ENCODE measurements at places on chromosomes 1 and 21. TPM values are rescaled to one million over a fixed set of nuclear protein-coding genes. Genes with fewer than 3 reads are reported as not detected.

The DDX59 gene
- total RNA-seq = 15.0 TPM

The CTH gene
- total RNA-seq = 9.3 TPM

The SLC2A5 gene
- total RNA-seq = 1.5 TPM

The ATP6V1G3 gene
- not detected for total RNA-seq

The CD52 gene
- not detected for total RNA-seq

The TEX38 gene
- 0.72 TPM for total RNA-seq

The KISS1 gene
- not detected for total RNA-seq

The CD1B gene
- total RNA-seq = not detected

The INKA2 gene
- 2.1 TPM for total RNA-seq

The IGSF3 gene
- 13.6 TPM for total RNA-seq

The MAP3K21 gene
- 4.7 TPM for total RNA-seq

DNA sequence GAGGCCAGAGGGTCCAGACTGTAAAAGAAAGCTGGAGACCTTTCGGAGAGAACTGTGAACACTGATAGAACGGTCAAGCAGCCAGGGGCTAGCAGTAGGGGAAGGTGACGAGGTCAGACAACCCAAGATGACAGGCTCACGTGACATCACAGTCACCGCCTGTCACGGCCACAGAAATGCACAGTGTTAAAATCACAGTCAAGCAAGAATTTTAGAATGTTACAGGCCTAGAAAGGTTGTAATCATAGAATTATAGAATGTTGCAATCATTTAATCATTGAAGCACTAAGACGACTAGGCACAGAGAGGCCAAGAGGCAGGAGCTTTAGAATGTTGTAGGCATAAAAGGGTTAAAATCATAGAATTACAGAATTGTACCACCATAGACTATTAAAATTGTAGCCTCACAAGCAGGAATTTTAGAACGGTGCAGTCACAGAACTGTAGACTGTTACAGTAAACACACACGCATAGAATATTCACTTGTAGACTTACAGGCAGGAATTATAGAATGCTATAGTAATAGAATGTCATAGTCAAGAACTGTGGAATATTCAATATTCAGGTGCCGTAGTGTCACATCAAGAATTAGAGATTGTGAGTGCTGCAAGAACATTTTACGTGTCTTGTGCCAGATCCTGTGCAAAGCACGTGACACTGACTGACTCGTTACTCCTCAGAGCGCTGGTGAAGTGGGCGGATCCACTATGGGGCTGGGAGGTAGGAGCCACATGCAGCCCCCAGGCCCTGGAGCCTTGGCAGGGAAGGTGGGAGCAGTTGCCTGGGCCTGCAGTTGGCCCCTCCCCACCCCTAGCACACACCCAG lies 118.1 kb downstream of the EPHB2 start:
- ATAC-seq = peak; percentile 70

- no peak for ATAC-seq
Observed at GRCh38 chr1:21126324-21126723, 50.4 kb downstream of the EIF4G3 start.

DNA sequence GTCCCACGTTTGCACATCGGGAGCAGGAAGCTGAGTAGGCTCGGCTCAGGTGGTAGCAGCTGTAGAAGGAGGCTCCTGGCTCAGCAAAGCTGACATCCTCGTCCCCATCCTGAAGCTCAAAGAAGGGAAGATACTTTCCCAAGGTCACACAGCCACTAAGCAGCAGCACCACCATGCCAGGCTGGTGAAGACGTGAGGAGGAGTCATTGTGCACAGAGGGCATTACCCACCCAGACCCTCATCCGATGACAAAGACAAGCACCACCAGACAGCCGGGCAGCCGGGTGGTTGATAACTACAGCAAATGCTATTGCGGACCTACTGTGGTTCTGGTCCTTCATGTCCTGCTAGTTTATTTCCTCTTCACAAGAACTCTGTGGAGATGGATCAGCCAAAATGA lies 186.9 kb downstream of the MATN1 start:
- ATAC-seq = no peak

- ATAC-seq = no peak
Observed at GRCh38 chr1:54268762-54269297, 68.9 kb downstream of the MRPL37 start.

GRCh38 chr21:21183092-21183491 lies 184.9 kb downstream of the NCAM2 start:
- no peak for ATAC-seq

- ATAC-seq = no peak
Observed at GRCh38 chr1:167227934-167228378, 7.3 kb downstream of the POU2F1 start.

GRCh38 chr1:108722292-108722691 lies 9.6 kb downstream of the FNDC7 start:
- ATAC-seq = no peak

GRCh38 chr1:80633947-80634706 lies 1166.6 kb upstream of the ADGRL2 start:
- no peak for ATAC-seq

- ATAC-seq = no peak
Observed at GRCh38 chr1:41452704-41453290, 31.7 kb downstream of the EDN2 start.

DNA sequence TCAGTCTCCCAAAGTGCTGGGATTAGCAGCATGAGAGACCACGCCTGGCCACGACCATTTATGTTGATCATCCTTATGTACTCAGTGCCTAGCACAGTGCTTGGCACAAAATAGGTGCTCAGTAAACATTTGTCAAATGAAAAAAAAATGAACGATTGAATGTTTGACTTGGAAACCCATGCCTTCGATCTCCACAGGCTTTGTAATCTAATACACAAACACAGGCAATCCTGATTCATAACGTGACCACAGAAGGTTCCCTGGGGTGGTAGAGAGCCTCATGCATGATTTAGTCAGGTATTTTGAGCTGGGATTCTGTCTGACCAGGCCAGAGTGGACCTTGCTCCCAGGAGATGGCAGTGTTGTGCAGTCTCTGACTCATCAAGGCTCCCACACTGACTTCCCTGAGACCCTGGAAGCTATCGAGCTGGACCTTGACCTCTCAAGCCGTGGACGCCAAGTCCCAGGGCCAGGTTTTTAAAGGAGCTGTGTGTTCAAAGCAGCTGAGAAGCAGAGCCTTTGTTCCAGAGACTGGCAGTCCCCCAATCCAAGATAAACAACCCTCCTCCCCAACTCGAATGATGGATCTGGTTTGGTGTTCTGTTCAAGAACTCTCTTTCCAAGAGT lies 81.1 kb downstream of the PGM1 start:
- ATAC-seq = peak; percentile 69

GRCh38 chr1:98739762-98740161 lies 78.2 kb downstream of the SNX7 start:
- ATAC-seq = no peak

DNA sequence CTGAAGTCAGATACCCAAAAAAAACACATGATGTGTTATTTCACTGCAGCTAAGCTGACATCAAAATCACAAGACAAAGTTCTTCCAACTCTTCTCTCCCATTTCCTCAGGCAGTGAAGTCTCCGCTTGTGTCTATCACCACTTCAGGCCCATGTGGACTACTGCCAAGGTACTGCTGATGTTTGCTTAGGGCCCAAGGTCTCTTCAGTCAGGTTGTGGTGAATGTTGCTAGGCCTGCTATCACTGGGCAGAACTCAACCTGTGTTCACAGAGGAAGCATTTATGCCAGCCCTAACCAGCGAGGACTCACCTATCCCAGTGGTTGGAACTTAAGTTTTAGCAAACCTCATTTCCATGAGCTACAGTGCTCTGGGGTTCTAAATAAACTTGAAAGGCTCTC lies 156.5 kb upstream of the BRINP3 start:
- ATAC-seq = no peak

- peak; percentile 99 for ATAC-seq
Observed at GRCh38 chr1:156608036-156608674, 6.9 kb upstream of the GPATCH4 start.

- ATAC-seq = peak; percentile 60
Observed at GRCh38 chr1:20093940-20094391, 24.0 kb downstream of the PLA2G5 start.

DNA sequence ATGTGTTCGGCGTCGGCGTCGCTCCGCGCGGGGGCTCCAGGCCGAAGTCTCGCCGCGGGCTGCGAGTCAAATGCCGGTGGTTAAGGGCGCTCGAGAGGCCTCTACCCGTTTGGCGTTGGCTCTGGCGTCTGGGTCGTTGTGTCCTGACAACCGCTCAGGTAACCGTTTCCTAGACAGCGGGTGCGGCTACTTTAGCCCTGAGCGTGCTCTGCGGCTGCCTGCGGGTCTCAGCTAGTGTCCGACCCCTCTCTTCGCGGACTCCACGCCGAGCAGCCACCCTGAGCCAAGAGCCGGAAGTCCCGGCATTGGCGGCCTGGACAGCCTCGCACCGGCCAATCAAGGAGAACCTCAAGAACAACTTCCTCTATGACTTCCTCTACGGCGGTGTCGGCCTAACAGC lies 173.4 kb downstream of the SETD4 start:
- ATAC-seq = no peak

- peak; percentile 35 for ATAC-seq
Observed at GRCh38 chr1:46687093-46687659, 15.5 kb downstream of the TEX38 start.

DNA sequence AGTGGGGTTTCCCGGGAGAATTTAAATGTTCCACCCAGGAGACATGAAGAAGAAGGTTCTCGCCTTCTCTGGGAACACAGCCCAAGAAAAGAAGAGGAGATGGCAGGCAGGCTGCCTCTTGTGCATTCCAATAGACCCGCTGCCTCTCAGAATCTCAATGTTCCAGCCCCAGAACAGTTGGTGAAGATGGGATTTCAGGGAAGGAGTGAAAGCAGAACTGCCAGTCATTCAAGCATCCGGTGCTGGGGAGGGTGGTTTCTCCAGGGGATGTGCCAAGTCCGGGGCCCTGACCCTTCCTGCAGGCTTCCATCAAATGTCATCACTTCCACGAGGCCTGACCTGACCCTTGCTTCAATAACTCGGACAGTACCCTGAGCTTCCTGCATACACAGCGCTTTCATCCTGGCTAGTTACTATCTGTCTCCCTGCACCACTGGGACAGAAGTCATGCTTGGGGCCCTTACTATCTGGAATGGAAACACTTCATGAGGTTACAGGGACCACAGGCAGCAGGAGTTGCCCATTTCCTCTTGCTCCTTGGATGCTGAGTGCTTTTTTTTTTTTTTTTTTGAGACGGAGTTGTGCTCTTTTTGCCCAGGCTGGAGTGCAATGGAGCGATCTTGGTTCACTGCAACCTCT lies 386.6 kb upstream of the POU3F1 start:
- no peak for ATAC-seq

DNA sequence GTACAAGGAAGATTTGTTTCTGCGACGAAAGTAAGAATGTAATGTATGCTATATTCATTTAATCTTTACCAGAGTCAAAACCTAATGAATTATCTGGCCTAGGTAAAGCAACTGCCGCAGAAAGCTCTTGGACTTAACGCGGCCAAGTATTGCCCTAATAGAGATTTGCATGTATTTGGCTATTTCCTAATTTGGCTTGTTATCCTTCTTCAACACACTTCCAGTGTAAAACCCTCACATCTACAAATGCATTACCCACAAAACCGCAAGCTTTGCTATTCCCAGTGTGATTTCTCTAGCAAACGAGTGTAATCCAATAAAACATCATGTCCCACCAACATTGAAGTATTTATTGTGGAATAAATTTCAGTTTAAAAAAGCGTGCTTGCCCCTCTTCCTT lies 123.8 kb upstream of the LMO4 start:
- ATAC-seq = no peak

GRCh38 chr21:37758982-37759381 lies 157.3 kb downstream of the KCNJ6 start:
- peak; percentile 67 for ATAC-seq

DNA sequence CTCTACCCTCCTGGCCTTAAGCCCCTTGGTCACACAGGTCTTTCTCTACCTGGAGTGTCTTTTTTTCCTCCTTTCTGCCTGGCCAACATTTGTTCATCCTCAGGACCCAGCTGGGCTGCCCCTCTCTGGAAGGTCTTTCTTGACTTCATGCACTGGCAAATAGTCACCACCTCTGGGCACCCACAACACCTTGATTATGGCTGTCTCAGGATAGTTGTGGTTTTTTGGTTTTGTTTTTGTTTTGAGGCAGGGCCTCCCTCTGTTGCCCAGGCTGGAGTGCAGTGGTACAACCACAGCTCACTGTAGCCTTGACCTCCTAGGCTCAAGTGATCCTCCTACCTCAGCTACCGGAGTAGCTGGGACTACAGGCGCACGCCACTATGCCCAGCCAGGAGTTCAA lies 10.8 kb downstream of the RPS6KA1 start:
- no peak for ATAC-seq

GRCh38 chr1:160363010-160363409 lies 3.9 kb upstream of the NHLH1 start:
- peak; percentile 9 for ATAC-seq

GRCh38 chr1:37476460-37477197 lies 2.2 kb downstream of the ZC3H12A start:
- peak; percentile 8 for ATAC-seq

DNA sequence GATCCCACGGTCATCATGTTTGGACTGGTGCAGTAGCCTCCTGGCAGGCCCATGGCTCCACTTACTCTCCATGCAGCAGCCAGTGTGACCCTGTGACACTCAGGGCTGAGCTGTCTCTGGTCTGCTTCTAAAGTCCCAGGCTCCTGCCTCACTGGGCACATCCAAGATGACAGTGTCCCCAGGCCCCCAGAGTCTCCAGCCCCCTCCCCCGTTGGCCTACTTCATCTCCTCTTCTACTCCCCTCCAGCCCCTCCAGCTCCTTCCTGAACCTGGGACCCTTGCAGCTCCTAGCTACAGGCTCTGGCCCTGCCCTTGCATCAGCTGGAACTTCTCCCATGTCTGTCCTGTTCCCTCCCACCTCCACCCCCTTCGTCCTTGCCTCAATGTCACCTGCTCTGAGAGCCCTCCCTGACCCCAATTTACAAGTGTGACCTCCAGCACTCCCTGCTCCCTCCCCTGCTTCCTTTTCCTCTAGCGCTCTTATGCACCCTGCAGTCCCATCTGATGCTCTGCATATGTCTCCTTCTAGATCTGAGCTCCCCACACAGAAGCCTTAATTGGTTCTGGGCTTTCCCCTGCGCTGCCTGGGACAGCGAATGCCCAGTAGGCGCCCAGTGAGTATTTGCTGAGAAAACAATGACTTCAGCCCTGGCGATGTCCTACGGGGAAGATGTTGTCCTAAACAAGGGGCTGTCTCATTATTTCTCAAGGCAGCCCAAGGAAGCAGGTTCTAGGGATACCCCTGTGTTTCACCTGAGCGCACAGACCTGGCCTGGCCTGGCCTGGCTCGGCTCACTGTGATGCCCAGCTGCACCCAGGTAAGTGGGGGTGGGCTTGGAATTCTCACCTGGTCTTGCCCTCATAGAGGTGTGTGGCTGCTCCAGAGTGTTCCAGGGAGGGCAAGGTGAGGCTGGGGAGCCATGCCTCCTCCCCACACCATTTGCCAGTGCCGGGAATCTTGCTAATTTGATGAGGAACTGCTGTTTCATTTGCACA lies 600.6 kb downstream of the PTPRU start:
- no peak for ATAC-seq

GRCh38 chr1:29998686-29999085 lies 724.7 kb downstream of the MATN1 start:
- no peak for ATAC-seq

DNA sequence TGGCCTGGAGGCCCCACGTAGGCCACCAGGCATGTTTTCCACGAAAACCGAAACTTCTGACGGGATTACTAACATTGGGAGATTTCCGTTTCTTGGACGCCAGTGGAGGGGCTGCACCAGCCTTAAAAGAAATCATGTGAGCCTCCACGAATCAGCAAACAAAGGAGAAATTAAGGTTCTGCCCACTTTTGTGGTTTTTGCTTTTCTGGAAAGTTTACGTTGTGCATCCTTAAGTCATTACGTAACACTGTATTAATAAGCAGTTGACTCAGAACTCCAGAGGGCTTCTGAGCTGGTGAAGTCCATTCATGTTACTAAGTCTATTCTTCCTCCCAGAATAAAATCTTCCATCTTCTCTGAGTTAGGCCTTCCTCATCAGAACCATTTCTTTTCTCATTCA lies 168.5 kb downstream of the PSMG1 start:
- ATAC-seq = no peak
